SK-MEL-5 (cell line): ENCODE measurements at places on chromosomes 11 and 22. TPM values are rescaled to one million over a fixed set of nuclear protein-coding genes. Genes with fewer than 3 reads are reported as not detected.
A peak's percentile ranks its signal among the peaks of the same experiment; 100 is the strongest.

The CABP7 gene
- 0.13 TPM in 1 of 2 replicates, not detected in the other for total RNA-seq

The CDC42BPG gene
- 1.1 and 1.6 TPM in 2 replicates for total RNA-seq

The CHADL gene
- total RNA-seq = 0.13 and 0.56 TPM in 2 replicates

The SCGB2A2 gene
- total RNA-seq = not detected in 2 replicates

The PLAAT5 gene
- total RNA-seq = 0.21 TPM in 1 of 2 replicates, not detected in the other

The GRAP2 gene
- total RNA-seq = 0.67 and 2.2 TPM in 2 replicates

DNA sequence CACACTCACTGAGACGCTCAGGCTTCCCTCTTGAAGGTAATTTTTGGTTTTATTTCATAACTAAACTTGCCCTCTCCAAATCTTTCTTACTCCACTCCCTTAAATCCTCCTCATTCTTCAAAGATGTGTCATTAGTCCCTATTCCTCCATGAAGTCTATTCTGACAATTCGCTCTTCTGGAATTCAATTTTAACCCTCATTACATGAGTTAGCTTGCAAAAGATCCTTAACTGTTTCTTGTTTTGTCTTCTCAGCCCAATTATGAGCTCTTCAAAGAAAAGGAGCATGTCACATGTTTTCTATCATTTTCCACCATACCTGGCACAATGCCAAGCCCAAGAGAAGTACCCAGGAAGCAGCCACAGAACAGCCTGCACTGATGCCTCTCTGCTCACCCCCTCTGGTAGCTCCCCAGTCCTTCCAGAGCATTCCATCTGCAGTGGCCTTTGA lies 13.0 kb downstream of the GALNT18 start:
- DNase-seq = no peak

GRCh38 chr11:110791621-110792020 lies 79.4 kb upstream of the ARHGAP20 start:
- no peak for DNase-seq

- DNase-seq = no peak
Measured at GRCh38 chr11:117020869-117021564, 77.2 kb downstream of the SIK3 start.

DNA sequence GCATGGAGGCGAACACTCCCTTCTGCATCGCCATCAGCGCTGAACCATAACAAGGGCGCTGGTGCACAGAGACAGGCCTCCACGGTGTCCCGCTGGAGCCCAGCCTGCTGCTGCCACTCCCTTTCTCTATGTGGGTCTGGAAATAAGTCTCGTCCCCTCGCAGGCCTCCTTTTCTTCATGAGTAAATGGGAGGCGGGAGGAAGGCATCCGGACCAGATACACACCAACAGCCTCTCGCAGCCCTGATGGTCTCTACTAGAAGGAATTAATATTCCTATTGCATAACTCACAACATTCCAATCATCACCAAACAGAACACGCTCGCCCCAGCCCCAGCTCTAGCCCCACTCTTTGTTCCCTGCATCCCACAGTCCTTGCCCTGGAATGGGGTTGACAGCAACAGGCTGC lies 14.9 kb downstream of the RASD2 start:
- no peak for DNase-seq

DNA sequence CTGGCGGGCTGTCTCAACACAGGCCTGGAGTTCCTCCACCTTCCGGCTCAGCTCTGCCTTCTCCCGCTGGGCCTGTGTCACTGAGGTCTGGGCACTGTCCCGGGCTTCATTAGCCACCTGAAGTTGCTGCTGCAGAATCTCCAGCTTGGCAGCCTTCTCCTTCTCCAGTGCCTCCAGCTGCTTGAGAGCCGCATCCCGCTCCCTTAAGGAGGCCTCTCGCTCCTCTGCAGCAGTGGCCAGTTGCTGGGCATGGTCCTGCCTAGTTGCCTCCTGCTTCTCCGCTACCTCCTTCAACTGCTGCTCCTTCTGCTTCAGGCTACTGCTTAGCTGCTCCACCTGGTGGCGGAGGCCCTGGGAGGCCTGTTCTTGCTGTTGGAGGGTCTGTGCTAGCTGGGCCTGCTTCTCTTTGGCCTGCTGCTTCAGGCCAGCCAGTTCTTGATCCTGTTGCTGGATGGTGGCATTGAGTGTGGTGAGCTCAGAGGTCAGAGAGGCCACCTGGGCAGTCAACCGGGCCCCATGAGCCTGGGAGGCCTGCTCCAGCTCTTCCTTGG lies 16.9 kb downstream of the IL18BP start:
- DNase-seq = peak; percentile 71

DNA sequence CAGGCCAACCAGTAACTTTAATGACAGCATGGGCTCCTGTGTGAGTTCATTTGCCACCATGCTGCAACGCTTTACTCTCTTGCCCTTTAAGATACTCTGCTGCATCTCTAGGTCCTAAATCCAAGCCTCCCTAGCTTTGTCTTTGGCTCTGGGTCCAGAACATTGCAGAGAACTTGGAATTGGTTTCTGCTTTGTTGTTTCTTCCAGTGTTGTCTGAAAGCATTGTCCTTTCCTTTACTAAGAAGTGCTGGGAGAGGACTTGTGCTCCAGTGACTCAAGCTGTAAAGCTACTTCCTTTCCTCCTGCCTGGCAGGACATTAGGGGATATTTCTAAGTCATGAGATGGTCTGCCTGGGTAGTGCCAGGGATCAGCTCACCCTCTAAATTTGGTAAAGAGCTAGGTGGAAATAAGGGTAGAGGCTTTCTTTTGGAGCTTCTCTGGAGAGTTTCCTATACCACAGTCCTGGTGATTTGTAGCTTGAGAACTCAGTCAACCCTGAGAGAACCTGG lies 202.5 kb upstream of the CADM1 start:
- DNase-seq = no peak

DNA sequence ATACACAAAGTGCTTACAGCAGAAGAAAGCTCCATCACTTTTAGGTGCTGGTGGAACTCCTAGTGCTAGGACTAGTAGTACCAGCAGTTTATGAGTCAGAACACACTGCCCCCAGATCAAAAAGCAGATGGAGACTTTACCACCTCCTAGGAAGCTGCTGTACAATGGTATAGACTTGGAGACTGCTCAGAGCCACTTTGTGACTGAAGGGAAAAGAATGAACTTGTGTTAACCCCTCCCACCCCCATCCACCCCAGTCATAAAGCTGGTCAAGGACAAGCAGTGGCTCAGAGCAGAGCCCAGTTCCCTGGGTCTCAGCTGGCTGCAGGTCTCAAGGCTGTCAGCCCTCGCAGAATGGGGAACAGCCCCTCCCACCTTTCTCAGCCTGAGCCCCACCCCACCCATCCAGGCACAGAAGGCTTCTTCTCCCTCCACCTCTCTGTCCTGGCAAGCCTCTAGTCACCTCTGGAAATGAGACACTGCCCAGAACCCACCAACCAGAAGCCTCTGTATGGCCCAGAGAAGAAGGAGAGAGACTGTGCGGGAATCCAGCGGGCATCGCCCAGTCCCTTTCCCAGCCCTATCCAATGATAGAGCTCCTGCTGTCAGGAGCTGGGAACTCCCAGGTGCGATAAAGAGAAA lies 23.8 kb downstream of the PACSIN2 start:
- no peak for DNase-seq

DNA sequence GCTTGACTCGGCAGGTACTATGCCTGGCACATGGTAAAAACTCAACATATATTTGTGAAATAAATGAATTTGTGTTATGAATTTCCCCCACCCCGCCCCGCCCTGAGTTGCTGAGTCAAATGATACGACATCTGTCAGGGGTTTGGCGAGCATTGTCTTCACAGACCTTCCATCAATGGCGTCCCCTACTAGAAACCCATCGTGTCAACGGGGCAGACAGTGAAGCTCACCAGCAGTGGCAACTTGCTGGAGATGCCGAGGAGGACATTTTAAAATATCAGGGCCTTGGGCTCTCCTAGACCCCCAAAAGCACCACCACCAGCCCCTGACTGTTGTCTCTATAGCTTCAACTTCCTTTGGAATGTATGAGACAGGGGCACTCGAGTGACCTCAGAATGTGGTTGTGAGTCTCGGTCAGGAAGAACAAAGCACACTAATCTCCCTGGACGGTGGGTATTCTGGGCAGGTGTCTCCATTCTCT lies 761 bp upstream of the NXF1 start:
- no peak for DNase-seq

DNA sequence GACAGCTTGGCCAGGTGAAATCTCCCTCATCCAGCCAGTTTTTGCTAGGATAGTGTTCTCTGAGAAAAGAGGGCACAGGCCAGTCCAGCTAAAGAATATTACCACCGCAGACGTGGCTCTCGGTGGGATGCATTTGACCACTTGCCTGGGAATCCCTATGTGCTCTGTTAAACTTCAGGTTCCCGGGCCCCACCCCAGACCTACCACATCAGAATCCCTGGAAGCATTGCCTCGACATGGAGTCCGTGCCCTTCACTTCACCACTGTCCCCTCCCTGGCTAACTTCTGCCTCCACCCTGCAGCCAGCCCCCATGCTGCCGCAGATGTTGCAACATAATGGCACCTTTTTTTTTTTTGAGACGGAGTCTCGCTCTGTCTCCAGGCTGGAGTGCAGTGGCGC lies 56.9 kb upstream of the EMID1 start:
- DNase-seq = no peak

DNA sequence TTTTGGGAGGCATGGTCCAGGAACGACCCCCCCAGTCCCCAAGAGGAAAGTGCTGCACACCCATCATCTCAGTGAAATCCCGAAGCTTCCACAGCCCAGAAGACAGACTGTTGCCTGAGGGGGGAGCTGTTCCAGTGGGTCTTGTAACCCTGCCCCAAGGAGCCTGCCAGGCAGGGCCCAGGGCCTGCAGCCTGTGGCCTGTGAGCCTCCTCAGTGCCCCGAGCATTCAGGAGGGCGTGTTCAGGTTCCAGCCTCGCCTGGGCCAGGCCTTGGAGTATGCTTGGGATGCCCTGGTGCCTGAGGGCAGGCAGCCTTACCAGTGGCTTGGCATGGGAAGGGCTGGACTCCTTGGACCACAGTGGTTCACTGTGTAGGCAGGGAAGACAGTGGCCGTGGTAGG lies 18.0 kb upstream of the CABP2 start:
- DNase-seq = no peak

DNA sequence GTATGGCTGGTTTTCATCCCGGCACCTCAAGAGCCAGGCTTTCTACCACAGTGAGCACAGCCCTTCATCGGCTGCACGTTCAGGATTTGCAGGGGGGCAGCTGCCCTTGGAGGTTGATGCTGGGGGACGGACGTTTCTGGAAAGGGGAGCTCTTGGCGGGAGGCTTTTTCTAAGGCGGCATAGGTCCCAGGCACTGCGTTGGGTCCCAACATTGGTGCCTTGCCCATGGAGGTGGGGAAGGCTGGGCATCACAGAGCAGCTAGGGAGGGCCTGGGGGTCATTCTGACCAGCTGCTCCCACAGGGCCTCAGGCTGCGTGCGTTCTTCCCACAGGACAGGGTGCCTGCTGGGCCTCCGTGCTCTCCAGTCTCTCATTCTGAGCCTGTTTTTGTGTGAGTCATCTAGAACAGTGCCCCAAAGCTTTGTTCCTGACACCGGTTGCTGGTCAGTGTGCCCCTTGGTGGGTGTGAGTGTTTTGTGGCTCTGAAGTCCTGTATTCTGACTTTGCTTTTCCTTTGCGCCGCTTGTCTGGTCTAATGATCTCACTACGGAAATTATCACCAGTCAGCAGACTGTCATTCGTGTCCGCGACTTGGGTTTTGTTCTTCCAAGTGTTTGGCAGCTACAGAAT lies 275.9 kb downstream of the TBC1D22A start:
- no peak for DNase-seq

GRCh38 chr11:30583476-30584280 lies 2.5 kb downstream of the MPPED2 start:
- DNase-seq = no peak

DNA sequence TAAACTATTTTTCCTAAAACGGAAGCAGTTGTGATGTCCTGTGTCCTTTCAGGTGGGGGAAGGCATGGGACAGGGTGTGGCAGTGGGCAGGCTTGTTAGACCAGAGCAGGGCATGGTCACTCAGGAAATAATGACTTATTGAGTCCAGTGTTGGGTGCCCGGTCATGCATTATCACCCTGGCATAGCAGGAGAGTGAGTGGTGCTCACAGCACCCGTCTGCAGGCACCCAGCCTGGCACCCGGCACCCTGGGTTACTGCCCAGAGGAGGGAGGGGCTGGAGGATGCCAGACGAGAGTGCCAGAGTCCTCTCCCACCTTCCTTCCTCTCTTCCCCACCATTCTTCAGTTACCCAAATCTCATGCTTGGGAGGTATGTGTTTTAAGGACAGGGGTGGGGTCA lies 59.1 kb downstream of the ST3GAL4 start:
- no peak for DNase-seq

GRCh38 chr11:70020336-70021214 lies 57.5 kb upstream of the ANO1 start:
- no peak for DNase-seq

DNA sequence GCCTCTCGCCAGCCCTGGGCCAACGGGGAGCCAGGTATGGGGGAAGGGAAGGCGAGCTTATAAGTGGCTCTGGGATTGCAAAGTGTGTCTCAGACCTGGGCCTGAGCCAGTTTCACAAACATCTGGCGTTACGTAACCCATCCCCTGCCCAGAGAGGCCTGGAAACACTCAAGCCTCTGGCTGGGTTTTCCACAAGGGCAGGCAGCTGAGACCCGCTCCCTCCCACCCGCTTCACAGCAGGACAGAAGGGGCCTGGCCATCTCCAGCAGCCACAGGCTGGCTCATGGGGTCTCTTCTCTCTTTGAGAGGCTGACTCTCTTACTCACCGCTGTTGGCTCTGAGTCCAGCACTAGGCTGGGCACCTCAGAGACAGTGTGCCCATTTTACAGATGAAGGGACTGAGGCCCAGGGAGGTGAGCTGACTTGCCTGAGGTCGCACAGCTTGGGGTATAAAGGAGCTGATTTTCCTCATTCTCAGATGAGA lies 44.5 kb downstream of the TRIOBP start:
- DNase-seq = no peak

DNA sequence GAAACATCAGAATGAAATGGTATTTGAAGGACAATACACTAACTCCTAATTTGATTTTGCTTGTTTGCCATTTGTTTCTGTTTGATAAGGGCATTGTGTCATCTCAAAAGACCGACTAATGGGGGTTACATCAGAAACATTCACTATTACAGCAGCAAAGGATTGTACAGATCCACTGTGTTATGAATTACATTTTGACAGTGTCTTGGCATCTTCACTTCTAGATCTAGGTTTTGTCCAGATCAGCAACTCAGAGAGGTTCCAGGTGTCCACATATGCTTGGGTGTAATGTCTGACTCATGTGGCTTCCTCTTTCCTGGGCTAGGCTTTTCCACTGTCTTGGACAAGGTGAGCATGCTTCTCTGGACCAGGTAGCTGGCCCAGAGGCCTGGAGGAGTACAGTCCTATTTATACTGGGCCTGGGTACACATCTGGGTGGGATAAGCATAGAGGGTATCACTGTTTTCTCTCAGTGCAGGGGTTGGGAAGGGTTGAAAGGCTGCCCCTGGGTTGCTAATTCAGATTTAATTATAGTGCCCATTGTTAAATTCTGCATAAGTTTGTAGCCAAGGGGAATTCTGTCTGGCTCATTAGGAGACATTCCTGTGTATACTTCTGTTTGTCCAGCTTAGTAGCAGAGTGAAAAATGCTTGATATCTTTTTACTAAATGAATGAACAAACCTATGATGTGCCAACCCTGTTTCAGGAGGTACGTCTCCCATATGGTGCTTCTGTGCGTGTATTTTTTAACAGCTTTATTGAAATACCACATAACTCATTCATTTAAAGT lies 23.8 kb downstream of the DDI1 start:
- no peak for DNase-seq
